Fibroblast of upper back skin (primary cell): ENCODE measurements at places on chromosomes 16 and 17.

GRCh38 chr17:52724578-52724977 lies 566.1 kb upstream of the CA10 start:
- no peak for DNase-seq

GRCh38 chr17:38545531-38546225 lies 60.1 kb downstream of the SRCIN1 start:
- no peak for DNase-seq

- DNase-seq, result no peak
Observed at GRCh38 chr17:57612202-57613071, 132.7 kb downstream of the CCDC182 start.

GRCh38 chr16:27598220-27598619 lies 48.3 kb downstream of the KATNIP start:
- DNase-seq, result no peak

DNA sequence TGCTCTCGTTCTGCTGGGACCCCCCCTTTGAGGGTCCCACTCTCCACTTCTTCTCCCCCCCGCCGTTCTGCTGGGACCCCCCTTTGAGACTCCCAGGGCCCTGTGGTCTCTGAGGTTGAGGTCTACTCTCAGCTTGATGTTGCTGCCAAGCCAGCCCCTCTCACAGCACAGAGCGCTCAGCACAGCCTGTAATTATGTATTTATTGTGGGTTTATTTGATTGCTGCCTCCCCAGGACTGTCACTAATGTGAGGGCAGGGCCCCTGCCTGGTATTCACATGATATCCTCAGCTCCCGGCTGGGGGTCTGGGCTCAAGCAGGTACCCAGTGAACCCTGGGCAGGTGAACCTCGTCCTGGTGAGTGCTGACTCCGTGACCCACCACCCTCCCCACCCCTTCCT lies 35.4 kb downstream of the ACTG1 start:
- DNase-seq, result no peak

DNA sequence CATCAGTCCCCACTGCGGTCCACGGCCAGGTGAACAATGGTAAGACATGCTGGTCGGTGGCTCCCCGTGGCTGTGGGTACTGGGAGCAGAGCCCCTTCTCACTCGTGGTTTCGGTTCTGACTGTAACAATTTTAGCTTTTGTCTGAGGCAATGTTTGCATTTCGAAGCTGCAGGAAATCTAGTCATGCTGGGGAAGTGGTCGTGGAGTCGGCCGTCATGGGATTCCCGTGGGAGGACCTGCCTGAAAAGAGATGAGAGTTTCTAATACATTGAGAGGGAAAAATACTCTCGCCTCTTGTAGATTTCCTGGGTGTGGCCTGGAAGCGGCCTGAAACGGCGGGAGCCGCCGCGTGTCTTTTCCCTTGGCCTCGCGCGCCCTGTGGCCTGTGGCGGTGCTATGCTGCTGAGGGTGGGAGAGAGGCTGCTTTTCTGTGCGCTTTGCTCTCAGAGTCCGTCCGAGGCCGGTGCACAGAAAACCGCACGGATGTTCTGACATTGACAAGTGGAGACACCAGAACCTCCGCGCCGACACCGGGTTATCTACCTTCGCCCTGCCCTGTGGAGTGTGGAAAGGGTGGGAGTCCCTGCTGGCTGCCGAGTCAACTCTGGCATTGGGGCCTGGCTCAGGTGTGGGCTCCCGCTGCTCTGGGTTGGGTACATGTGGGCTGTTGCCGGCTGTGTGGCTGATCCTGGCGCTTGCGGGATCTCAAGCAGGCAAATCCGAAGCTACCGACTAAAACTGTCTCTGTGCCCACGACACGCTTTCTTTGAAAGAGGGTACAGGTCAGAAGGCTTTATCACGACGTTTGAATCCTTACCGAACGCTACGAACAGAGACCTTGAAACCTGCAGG lies 60.8 kb downstream of the WDR45B start:
- no peak for DNase-seq

GRCh38 chr17:68384941-68385340 lies 72.4 kb downstream of the WIPI1 start:
- DNase-seq, result no peak

DNA sequence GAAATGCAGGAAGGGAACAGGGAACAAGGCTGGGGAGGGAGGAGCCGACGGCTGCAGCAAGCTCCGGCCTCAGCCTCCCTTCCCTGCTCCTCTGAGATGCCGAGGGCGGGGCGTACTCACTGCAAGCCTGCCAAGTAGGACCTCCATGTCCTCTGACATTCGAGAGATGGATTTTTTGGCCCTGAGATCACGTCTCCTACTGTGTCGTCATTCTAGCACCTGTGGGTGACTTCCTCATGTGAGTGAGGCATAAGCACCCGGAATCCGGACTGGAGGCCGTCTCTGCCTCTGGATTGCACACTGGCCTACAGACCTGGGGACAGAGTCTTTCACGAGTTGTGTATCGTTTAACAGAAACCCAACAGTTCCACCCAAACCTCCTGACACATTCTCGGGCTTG lies 14.5 kb downstream of the MRM3 start:
- DNase-seq, result no peak

- DNase-seq, result no peak
Observed at GRCh38 chr17:3911271-3912053, 4.8 kb downstream of the P2RX1 start.

- DNase-seq, result no peak
Observed at GRCh38 chr16:27189335-27189972, 13.9 kb upstream of the KDM8 start.

- DNase-seq, result no peak
Observed at GRCh38 chr16:27383556-27384243, 18.3 kb upstream of the IL21R start.

- DNase-seq, result no peak
Observed at GRCh38 chr17:57766318-57766943, 21.3 kb upstream of the CCDC182 start.

GRCh38 chr16:65991149-65991701 lies 375.3 kb upstream of the CDH5 start:
- no peak for DNase-seq

DNA sequence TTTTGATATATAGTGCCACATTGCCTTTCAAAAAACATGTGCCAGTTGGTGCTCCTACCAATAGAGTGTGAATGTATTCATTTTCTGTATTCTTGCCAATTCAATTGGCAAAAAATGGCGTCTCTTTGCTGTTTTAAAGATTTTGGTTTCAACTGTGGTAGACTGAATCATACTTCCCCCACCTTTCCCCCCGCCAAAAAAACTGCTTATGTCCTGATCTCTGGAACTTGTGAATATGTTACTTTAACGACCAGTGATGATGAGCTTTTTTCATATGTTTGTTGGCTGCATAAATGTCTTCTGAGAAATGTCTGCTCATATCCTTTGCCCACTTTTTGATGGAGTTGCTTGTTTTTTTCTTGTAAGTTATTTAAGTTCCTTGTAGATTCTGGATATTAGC lies 325.1 kb upstream of the KCNJ16 start:
- DNase-seq, result no peak

GRCh38 chr16:1222553-1223354 lies 2.3 kb downstream of the TPSG1 start:
- DNase-seq, result no peak

DNA sequence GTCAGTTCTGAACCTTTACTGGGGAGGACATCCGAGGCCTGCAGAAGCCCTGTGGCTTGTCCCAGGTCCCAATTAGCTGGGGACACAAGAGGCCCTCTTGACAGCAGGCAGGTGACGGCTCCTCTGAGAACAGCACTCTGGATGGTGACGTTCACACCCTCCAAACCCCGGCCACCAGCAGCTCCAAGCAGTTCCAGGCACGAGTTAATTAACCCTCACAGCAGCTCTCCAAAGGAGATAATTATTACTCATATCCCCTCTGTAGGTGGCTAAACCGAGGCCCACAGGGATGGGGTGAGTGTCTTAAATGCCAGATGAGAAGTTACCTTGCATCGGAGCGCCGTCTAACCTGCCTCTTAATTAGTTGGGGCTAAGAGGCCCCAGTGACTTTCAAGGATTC lies 168.9 kb upstream of the CIBAR2 start:
- no peak for DNase-seq

DNA sequence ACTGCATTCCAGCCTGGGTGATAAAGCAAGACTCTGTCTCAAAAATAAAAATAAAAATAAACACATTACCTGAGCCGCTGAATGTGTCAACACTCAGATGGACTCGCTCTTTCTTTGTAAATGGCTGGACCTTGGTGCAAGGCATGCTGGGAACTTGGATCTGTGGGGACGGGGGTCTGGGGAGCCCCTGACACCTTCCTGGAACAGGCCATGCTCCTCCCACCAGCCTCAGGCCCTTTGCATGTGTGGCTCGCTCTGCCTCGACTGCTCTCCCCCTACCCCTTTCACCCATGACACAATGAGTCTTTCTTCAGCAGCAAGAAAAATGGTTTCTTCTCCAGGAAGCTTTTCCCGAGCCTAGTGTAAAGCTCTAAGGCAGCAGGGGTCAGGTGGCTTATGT lies 94.0 kb upstream of the CDH5 start:
- DNase-seq, result no peak

DNA sequence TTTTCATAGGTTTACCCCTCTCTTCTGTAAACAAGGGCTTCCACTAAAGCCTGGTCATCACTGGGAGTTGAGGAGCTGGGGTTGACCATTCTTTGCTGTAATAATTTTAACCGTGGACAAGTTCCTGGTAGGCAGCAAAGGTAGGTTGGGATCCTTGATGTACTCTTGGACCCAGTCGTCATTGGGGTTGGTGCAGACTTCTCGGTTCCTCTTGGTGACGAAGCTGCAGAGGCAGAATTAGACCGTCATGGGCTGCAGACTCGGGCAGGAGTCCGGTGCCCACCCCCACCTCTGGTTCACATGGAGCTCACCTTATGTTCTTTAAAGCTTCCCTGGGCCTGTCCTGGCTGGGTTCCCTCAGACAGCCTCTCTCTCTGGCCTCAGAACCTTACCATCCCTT lies 3.8 kb downstream of the CCL16 start:
- no peak for DNase-seq

DNA sequence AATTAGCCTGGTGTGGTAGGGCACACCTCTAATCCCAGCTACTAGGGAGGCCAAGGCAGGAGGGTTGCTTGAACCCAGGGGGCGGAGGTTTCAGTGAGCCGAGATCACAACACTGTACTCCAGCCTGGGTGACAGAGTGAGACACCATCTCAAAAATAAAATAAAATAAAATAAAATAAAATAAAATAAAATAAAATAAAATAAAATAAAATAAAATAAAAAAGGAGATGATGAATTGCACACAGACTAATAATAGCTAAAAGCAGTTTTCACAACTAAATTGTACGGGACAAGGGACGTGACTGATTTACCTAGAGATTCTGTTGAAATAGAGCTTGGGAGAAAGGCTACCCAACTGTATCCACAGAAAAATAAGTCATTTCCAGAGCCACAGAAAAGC lies 1471.3 kb downstream of the CDH11 start:
- no peak for DNase-seq

DNA sequence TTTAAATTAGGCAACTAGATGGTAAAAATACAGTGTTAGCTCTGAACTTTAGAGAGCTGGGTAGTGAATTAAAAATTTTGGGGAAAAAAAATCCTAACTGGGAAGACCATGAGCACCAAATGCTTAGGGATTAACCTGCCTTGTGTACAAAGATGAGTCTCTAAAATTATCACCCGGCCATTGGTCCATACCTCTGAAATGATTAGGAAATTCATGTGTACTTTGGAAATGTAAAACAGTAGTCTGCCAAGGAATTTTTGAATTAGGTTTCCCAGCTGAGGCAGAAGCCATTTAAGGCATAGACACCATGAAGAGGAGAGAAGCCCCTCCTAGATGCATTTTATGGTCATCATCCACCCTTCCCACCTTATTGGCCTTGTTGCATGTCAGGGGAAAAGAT lies 670.5 kb upstream of the SALL1 start:
- no peak for DNase-seq

- no peak for DNase-seq
Observed at GRCh38 chr16:67336648-67337047, 10.0 kb downstream of the LRRC36 start.

DNA sequence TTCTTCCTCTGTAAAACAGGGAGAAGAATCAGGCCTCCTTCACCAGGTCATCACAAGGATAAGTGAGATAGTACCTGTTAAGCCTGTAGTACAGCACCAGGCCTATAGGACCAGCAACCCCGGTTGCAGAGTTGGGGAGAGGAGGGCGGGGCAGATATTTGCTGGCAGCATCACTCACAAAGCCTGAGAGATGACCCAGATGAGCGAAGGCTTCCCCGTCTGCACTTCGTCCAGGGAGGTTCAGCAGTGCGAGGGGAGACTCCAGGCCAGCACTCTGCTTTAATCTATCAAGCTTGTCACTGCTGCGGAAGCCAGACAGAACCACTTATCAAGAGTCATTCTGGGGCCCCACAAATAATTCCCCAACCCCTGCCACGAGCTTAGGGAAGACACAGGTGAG lies 15.8 kb upstream of the RBBP6 start:
- no peak for DNase-seq

DNA sequence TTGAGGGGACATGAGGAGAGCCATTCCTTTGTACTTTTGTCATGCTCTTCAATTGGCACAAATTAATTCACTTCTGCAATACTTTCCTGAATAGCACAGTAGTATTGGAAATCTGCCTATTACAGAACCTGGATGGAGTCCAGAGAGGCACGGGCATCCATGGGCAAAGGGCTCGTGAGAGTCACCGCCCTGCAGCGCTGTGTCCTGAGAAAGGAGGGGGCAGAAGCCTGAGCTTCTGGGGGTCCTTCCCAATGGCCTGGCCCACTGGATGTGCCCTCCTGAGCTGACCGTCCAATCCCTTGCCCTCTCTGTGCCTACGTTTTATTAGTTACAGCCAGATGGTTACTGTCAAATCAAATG lies 3.5 kb downstream of the G6PC1 start:
- no peak for DNase-seq

- no peak for DNase-seq
Observed at GRCh38 chr16:57031156-57031555, 41.8 kb downstream of the NLRC5 start.

GRCh38 chr17:31882571-31882970 lies 18.9 kb downstream of the UTP6 start:
- no peak for DNase-seq
